Skin of body (tissue), 3 donors: ENCODE measurements at places on chromosomes 3 and 15.

GRCh38 chr3:43014241-43014640 lies 35.1 kb downstream of the GASK1A start:
- DNase-seq, result no peak

DNA sequence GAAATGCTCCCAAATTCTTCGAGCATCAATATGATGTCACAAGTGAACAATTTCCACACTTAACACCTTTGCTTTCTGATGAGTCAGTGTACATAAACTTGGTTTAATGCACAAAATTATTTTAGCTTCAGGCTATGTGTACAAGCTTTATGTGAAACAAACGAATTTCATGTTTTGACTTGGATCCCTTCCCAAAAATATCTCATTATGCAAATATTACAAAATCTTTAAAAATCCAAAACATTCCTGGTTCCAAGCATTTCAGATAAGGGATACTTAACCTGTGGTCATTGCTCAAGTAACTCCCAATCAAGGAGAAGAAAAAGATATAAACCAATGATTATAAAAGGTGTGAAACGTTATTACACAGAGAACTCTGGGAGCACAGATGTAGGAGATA lies 25.2 kb downstream of the RAB5A start:
- DNase-seq, result no peak

GRCh38 chr15:70415398-70415797 lies 317.7 kb upstream of the TLE3 start:
- no peak for DNase-seq

DNA sequence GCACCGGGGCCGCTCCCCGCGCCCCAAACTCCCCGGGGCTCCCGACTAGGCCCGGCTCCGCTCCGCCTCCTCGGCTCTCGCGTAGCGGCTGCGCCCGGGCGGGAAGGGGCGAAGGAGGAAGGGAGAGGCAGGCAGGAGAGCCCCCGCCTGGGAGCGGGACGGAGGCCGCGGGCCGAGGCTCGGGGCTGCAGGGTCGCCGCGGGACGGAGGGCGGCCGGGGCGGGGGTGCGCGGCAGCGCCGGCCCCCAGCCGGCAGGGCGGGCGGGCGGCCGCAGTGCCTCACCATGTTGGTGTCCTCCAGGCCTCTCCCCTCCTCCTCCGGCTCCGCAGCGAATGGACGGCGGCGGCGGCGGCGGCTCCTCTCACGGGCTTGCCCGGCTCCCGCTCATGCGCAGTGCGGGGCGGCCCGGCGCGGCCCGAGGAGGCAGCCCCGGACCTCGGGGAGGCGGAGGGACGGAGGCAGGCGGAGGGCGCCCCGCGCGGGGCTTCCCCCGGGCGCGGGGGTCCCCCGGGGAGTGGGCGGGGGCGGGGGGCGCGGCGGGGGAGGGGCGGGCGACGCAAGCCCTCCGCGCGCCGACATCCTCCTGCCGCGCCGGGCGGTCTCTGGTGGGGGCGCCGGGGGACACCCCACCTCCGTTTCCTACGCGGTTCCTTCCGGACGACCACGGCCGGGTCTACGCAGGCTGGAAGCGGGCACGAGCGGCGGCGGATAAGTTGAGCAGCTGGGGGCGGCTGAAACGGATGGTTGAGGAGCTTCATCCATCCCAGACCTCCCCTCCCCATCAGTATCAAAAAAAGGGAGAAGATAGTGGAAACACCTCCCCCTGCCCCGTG lies at the start of gene DCUN1D1:
Gene DCUN1D1, minus strand, starts transcription at position 335 of the 834 bp plus-strand sequence. Its CDS starts 49 bp downstream, at position 286.
- peak; percentile 52 for DNase-seq

- no peak for DNase-seq
Observed at GRCh38 chr3:161940621-161940965, 444.0 kb downstream of the OTOL1 start.

GRCh38 chr3:32952369-32953077 lies 1.1 kb downstream of the CCR4 start:
- no peak for DNase-seq

- no peak for DNase-seq
Observed at GRCh38 chr3:155512175-155512866, 218.8 kb upstream of the STRIT1 start.

DNA sequence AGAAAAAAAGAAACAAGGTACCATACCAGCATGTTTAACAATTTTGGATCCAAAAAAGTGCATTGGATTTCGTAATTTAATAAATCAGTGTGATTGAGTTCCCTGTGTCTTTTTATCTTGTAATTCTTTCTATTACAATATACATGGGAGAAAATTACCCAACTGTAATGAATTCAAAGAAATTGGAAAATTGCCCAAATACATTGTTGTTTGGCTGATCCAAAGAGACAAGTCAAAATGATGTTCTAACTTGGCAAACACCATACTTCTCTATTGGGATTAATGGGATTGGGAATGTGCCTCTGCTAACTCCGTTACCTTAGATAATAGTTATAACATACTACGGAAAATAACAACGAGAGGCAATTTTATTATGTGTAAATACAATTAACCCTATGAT lies 1097.1 kb downstream of the ROBO1 start:
- DNase-seq, result peak; percentile 25

DNA sequence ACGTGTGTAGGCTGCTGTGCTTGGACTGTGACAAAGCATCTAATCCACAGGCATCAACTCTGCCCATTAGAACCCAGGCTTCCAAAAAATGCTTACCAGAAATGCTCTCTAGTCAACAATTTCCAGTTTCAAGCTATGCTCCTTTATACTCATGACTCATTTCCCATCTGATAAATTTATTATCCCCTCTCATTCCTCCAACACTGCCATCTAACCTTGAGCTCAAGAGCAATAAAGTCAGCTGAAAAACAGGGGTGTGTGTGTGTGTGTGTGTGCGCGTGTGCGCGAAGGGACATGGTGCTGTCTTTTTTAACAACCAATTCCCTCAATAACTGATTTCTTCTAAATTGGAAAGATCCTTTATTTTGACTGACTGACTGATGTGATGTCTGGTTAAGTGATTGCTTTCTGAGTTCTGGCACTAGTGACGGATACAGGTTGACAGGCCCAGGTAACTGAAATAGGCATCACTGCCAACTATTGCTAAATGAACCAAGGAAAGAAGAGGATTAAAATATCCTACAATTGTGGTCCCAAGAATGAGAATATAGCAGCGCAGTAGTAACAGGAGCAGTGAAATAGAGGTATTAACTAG lies 405.5 kb downstream of the ZNF385D start:
- DNase-seq, result no peak

DNA sequence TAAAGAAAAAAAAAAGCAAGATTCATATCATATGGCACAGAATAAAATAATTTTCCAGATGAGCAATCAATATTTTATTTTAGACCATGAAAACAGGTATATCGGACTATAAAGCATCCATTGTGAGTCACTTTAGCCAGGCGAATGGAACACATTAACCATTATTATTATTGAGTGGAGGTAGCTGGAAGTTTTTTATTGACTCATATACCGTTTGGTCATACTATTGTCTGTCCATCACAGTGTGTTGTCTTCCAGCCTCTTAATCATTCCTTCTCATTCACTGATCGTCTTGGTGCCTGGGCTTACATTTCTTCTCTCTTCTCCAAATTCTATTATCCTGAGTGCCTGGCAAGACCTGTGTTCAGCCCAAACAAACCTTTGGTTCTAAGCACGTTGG lies 634.8 kb downstream of the MECOM start:
- no peak for DNase-seq

DNA sequence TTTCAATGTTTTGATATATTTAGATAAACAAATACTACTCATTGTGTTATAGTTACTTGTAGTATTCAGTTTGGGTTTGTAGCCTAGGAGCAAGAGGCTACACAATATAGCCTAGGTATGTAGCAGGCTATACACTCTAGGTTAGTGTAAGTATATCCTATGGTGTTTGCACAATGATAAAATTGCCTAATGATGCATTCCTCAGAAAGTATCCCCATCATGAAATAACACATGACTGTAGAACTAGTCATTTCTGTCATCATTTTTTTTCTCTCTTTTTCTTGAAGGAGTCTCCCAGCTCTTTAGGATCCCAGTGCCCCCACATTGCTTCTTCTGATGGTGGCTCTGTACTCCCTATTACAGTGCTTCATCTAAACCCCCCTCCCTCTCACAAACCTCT lies 157.7 kb upstream of the CADPS start:
- no peak for DNase-seq

DNA sequence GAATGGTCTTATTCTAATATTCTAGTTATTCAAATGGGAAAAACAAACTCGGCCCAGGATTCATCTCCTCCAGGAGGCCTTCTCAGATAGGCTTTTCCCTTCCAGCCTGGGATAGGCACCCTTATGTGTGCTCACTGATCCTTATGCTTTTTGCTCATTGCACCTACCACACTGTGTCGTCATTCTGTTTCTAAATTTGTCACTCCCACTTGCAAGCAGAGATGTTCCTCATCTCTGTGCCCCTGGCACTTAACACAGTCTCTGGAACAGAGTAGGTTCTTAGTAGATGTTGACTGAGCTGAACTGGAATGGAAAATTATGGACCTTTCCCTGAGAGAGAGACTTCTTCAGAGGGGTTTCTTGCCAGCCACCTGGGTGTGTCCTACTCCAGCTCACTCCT lies 18.7 kb upstream of the SPG11 start:
- DNase-seq, result no peak

- DNase-seq, result no peak
Observed at GRCh38 chr3:15011174-15011573, 53.9 kb downstream of the MRPS25 start.

DNA sequence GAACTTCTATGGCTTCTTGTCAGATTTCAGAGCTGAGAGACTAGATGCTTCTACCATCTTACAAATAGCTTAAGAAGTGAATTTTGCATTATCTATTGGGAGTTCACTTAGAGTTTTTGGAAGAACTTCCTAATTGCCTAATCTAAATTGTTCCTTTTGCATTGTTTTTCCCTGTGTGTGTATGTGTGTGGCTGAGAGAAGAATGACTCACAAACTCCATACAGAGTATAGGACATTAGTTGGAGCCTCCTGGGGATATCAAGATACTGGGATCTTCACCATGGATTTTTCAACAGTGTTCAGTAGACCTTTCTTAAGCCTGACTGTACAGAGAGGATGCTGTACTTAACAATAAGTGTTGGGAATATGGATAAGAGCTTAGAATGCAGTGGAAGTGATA lies 10.9 kb downstream of the TLNRD1 start:
- DNase-seq, result no peak

- DNase-seq, result no peak
Observed at GRCh38 chr3:186260726-186261125, 101.3 kb downstream of the DGKG start.

- no peak for DNase-seq
Observed at GRCh38 chr15:92880796-92881195, 19.3 kb upstream of the CHD2 start.

DNA sequence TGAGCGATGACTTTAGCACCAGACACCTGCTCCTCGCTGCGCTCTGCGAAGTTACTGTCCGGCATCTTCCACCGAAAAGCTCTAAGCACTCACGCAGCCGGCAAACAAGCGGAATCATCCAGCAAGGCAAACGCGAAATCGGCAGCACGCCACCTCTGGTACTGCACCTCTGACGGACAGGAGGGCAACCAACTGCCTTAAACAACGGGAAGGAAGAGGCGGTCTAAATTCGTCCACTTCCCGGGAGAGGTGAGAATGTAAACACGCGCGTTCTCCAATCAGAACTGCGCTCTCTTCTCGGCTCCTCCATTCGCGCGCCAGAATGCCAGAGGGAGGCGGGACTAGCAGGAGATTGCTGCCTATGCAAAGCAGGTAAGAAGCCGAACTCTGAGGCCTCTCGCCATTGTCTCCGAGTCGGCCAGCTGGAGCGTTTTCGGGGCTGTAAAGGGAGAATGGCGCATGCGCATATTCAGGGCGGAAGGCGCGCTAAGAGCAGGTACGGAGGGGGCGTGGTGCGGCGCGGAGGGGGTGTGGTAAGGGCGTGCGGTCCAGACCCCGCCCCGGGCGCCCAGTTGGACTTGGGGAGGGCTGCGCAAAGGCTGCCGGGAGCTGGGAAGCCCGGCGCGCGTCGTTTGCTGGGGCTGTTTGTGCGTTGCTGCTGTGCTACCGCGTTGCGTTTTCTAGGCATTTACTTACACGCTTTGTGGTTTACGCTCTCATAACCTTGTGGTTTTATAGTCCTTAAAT lies at the start of the genes BTD and HACL1:
Gene BTD, plus strand, starts transcription at position 347 of the 747 bp plus-strand sequence. CDS start 33,695 bp downstream, outside the sequence.
Gene HACL1, minus strand, starts transcription at position 171 of the 747 bp plus-strand sequence. Its CDS starts 106 bp downstream, at position 65.
- no peak for DNase-seq

DNA sequence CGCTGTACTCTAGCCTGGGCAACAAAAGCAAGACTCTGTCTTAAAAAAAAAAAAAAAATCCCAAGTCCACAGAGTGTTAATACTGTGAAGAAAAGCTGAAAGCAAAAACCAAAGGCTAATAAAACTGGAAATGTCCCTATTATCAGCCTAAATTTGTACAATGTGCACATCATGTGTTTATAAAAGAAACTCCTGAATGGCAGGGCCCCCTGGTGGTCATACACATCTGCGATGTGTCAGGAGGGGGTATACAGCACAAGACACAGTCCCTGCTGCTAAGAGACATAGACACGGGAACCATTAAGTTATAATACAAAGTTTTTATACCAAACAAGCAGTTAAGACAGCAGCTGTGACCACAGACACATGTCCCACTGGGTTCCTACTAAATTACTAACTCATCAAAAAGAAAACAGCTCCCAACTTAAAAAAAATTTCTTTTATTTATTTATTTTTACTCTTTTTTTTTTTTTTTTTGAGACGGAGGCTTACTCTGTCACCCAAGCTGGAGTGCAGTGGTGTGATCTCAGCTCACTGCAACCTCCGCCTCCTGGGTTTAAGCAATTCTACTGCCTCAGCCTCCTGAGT lies 31.0 kb downstream of the IDH2 start:
- DNase-seq, result peak; percentile 84

DNA sequence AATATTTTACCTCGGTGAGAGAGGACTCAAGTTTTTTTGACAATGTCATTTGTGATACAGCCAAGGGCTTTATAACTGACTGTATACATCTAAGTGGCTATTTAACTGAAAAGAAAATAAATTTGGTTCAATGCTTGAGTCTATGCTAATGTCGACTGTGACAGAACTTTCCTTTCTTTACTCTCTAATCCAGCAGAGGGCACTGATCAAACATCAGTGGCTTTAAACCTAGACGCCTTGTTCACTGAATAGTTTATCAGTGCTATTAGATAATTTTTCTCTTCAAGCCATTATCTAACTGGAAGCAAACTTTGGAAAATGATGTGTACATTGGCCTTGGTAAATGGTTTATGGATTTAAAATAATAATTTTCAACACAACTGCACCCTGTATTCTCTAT lies 285.1 kb downstream of the CHL1 start:
- no peak for DNase-seq

DNA sequence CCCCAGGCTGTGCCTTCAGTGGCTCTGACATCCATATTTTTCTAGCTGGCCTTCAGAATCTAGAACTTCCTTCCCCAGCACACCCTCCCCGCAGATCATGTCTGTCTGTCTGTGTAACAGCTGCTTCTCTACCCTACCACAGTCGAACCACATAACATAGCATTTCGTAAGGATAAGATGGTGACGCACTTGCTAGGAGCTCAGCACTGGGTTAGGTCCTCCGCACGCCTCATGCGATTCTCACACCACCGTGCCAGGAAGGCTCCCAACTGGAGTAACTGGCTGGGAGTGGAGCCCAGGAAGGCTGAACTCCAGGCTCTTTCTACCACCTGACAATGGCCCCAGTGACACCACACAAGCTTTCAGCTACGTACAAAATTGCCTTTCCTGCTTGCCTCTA lies 168.6 kb downstream of the STT3B start:
- no peak for DNase-seq

GRCh38 chr3:146974001-146974400 lies 368.9 kb upstream of the PLSCR5 start:
- DNase-seq, result no peak
